ENCODE measurements at places on chromosomes 12 and 14.

DNA sequence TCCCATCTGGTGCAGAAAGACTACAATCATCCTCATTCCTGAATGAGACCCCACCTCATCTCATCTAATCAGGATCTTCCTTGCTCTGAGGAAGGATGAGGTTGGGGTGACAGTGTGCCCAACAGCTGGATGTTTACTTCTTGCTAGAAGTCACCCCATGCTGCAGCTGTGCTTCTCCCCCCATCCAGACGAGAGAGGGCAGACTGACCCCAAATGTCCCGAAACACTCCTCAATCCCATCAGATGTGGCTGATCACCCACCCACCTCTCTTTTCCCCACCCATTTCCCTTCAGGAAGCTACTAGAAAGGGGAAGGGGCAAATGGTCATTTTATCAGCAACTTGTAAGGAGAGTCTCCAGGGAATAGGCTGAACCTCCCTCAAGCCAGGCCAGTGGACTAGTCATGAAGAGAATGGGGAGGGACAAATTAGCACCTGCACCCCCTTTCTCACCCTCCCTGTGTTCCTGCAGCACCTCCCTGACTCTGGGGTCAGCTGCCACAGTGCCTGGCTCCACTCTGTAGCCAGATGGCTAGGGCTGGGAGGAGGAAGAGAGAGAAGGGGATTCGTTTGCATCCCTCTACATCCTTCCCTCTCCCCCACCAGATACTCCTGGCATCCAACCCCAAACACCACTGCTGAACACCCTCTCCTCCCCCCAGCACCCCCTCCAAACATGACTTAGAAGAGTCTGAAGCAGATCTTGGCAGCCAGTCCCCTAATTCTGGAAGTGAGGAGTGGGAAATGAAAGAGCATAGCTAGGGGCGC is 2.8 kb upstream of the BAZ2A start:
- no peak for DNase-seq

GRCh38 chr14:101110729-101111619 is 207.5 kb upstream of the RTL1 start:
- DNase-seq, result no peak

- no peak for DNase-seq
Measured at GRCh38 chr12:117298648-117299225, 62.7 kb downstream of the NOS1 start.

DNA sequence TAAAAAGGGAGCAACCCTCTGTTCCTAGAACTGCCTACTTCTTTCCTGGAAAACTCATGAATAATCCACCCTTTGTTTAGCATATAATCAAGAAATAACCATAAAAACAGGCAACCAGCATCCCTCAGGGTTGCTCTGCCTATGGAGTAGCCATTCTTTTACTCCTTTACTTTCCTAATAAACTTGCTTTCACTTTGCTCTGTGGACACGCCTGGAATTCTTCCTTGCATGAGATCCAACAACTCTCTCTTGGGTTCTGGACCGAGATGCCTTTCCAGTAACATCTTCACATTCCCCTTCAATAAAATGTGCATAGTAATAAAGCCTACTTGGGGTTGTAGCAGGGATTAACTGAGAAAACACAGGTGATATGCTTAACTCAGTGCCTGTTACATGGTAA is 286.4 kb upstream of the AMIGO2 start:
- no peak for DNase-seq

GRCh38 chr12:99977550-99977949 is 7.2 kb downstream of the ANKS1B start:
- DNase-seq, result no peak

DNA sequence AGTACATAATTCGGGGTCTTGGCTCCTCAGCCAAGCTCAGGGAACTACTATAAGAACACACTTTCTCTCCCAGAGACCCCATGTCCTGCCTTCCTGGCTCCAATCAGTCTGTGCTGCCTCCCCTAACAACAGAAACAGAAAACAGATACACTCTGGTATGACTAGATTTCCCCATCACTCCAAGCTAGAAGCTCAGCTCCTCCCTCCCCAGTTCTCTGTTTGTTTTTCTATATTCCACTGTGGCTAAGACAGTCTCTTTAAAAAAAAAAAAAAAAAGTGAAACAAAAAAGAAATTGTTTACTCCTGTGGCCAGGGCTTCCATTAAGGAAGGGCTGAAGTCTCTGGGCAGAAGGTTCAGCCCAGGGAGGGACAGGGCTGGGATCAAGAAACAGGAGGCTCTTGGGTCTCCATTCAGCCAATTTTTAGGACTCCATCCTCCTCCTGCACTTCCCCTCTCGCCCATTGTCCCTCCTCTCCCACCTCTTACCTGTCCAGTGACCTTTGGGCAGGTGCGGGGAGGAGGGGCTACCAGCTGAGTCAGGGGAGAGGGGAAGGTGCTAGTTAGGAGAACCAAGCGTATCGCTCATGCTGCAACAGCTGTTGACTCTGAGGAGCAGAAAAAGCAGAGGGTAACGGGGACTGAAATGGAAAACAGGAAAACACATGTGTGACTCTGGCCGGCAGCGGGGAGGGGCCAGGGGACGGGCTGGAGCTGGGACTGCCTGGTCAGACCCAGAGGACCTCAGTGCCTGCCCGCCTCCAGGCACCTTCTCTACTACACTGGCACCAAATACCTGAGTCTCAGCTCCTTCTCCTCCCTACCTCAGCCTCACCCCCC is 4.1 kb upstream of the SLC7A7 start:
- DNase-seq, result no peak

DNA sequence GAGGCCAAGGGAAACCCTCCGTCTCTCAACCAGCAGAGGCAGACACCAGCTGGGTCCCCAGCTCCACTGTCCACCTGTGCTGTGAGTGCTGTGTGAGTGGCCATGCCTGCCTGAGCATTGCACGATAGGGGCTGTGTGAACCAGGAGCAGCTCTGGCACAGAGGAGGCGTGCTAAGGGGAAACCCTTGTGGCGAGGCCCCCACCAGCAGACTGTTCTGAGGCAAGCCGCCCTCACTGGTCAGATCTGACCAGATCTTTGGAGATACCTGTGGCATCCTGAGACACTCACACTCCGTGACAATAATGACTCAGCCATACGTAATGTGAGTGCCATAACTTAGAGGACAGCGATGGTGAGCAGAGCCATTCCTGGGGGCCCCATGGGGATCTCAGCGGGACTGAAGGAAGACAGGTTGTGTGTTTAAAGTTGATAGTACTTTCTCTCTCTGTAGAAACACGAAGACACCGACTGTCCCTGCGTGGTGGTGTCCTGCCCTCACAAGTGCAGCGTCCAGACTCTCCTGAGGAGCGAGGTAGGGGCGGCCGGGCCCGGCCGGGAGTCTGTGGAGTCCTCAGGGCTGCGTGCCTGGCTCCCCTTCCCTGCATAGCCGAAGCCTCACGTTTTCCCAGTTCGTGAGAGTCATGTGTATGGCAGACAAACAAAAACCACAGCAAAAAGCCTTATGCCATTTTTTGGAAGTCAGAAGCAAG is 36.6 kb upstream of the AMN start:
- no peak for DNase-seq

- no peak for DNase-seq
Measured at GRCh38 chr12:30000401-30000800, 216.7 kb upstream of the TMTC1 start.

DNA sequence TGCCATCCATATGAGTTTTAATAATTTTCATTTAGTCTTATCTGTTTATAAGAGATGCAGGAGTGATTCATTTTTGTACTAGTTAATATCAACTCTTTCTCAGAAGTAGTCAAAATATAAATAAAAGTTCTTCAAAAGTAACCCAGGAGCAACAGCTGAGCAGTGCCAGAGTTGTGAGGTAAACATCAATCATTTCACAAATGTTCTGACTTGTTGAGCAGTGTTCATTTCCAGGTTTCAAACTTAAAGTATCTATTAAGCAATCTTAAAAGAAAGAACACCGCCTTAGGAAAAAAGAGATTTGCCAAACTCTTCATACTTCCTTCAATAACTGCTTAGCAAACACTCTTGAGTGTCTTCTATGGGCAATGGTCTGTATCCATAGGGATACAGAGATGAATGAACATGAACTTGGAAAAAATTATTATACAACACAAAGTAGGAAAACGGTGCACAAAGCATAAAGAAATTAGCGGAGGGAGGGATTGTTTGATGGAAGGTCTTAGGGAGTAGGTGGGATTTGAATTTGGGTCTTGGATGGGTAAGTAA is 41.9 kb upstream of the POC1B start:
- no peak for DNase-seq

GRCh38 chr12:32777159-32777558 is 21.5 kb upstream of the YARS2 start:
- DNase-seq, result no peak

All from AG04449 (cell line).